ENCODE measurements at places on chromosomes 1 and 21.

- DNase-seq = no peak
Observed at GRCh38 chr1:5108740-5109139, 454.3 kb downstream of the AJAP1 start.

DNA sequence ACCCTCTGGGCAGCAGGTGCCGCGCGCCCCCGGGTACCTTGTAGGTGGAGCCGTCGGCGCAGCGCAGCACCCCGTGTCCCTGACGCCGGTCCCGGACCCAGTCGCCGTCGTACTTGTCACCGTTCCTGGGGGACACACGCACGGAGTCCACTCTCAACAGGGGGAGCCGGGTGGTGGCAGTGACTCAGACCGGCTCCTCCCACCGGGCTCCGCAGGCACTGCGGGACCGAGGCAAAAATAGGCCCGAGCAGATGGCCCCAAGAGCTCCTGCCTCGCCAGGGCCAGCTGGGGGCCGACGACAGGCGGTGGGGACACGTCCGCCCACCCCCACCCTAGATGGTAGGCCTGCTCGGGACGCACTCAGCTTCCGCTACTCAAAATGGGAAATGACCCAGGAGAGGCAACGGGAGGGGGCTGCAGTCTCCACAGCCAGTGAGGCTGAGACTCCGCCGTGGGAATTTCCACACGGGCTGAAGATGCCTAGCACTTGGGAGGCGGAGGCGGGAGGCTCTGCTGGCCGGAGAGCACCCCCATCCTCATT is 6.3 kb downstream of the MORN1 start:
- DNase-seq = no peak

DNA sequence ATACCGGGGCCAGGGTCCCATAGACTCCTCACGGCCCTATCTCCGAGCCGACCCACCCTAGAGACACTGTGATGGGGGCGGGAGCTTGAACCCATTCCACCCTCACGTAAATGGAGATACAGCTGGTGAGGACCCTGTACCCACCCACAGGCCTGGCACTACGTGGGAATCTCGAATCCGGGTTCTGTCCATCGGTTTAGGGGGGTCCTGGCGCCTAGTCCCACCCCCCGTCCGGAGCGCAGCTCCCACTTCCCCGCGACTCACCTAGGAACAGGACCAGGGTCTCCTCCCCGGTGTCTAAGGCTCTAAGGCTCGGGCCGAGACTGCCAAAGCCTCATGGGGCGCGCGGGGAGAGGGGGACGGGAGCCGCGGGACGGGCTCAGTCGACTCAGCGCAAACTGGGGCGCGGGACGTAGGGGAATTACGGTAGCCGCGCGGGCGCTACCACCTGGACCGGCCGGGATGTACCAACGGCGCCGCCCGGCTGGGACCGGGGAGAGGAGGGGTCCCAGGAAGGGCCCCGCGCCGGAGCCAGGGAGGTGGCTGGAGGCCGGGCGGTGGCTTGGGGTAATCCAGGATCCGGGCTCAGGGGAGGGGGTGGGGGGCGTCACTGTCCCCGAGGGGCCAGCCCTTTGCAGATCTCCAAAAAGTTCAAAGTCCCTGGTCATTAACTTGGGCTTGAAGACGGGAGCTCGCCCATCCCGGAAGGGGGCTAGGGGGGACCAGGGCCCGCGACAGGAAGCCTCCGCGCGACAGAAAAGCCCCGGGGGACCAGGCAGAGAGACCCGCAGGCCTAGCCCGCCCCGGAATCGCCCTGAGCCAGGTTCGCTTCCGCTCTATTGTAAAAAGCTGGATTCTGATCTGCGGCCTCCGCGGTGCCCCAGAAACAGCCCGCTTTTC is 1.0 kb downstream of the PLEKHG5 start:
- DNase-seq = peak; percentile 79

- no peak for DNase-seq
Observed at GRCh38 chr1:51168936-51169335, 66.9 kb downstream of the C1orf185 start.

GRCh38 chr1:210248341-210248740 is 15.7 kb downstream of the SERTAD4 start:
- DNase-seq = no peak

DNA sequence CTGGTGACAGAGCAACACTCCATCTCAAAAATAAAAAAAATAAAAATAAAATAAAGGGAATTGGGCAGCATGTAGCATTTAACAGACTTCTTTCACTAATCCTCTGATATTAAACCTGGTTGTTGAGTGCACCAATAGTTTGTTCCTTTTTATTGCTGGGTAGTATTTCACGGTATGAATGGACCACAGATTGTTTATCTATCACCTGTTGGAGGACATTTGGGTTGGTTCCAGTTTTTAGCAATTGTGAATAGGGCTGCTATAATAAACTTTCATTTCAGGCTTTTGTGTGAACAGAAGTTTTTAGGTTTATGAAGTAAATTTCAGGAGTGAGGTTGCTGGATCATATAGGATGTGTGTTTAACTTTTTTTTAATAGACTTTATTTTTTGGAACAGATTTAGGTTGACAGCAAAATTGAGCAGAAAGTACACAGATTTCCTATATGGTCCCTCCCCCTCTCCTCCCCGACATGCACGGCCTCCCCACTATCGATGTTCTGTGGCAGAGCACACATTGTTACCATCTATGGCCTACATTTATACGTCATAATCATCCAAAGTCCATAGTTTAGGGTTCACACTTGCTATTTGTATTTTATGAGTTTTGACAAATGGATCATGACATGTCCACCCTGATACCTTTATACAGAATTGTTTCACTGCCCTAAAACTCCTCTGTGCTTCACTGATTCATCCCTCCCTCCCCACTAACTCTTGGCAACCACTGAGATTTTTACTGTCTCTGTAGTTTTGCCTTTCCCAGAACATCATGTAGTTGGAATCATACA is 66.1 kb upstream of the TMPRSS2 start:
- no peak for DNase-seq

DNA sequence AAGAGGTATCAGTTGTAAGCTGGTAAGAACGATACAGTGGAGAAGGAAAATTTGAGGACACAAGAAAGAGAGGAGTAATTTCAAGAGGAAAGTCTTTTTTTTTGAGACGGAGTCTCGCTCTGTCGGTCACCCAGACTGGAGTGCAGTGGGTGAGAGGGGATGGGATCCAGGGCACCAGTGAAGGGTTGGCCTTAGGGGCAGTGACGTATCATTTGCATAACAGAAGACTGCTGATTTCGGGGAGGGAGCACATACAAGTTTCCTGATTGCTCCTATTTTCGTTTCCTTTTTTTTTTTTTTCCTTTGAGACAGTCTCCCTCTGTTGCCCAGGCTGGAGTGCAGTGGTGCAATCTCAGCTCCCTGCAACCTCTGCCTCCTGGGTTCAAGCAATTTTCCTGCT is 4.2 kb downstream of the S100A13 start:
- no peak for DNase-seq

- DNase-seq = no peak
Observed at GRCh38 chr1:220137019-220137786, 43.3 kb downstream of the IARS2 start.

Data from fibroblast of skin of right quadriceps (primary cell).